ENCODE measurements at places on chromosomes 11 and 22.

DNA sequence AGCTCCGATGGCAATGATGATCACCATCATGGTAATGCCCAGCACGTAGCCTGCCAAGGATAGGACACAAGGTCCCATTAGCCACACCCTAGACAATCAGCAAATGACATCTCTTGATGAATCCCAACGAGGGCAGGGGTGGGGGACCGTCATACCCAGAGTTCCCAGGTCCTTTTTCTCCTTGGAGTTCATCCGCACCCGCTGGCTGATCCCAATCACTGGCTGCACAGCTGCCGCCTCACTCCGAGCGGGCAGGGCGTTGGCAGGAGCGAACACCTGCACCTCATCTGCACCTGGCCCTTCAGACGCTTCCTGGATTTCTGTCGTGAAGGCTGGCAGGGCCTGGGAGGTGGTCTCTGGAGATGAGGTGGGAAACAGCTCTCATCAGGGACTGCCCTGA lies 2.9 kb downstream of the PIK3IP1 start:
- no peak for DNase-seq

GRCh38 chr22:50306753-50307749 lies at the start of gene PLXNB2:
TSS of gene PLXNB2 (minus strand) at chr22:50307646. CDS start at chr22:50290584, 17,062 bp downstream.
- DNase-seq, result peak; percentile 77

DNA sequence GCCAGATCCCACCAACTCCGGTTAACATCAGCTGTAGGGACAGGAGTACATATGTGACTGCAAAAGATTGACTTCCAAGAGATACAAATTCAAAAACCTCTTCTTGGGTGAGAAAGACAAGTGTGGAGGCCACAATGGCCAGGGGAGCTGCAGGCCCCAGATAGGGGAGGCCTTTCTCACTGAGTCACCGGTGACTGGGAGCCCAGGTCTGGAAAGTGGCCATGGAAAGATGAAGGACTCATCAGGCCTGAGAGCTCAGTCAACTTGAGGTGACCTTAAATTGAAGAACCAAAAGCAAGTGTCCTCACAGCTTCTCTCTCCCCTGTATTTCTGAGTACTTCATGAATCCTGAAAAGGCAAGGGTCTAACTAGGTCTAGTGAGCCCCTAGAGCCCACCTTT lies 90.4 kb upstream of the CLPB start:
- DNase-seq, result no peak

DNA sequence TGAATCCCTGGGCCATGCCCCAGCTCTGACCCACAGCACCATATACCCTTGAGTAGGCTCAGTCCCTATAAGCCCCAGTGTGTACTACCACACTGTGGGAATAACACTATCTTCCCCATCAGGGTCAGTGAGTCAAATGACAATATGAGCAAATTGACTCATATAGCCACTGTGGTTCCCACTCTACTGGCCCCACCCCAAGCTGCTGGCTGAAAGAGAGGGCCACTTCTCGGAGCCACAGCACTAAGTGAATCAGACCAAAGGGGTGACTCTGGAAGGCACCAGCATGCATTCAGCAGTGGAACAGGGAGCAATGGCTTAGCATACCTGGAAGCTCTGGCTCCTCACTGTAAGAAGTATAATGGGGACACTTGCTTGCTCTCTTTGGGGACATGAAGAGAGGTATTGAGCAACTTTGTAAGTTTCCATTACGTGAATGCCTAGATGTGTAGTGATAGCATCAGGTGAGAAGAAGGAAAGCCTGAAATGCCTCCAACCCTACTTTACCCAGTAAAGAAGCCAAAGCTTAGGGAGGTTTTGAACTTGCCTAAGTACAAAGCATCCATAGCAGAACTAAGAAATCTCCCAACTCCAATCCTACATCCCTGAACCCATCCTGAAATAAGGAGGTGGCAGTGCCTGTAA lies 13.5 kb downstream of the CD59 start:
- no peak for DNase-seq

DNA sequence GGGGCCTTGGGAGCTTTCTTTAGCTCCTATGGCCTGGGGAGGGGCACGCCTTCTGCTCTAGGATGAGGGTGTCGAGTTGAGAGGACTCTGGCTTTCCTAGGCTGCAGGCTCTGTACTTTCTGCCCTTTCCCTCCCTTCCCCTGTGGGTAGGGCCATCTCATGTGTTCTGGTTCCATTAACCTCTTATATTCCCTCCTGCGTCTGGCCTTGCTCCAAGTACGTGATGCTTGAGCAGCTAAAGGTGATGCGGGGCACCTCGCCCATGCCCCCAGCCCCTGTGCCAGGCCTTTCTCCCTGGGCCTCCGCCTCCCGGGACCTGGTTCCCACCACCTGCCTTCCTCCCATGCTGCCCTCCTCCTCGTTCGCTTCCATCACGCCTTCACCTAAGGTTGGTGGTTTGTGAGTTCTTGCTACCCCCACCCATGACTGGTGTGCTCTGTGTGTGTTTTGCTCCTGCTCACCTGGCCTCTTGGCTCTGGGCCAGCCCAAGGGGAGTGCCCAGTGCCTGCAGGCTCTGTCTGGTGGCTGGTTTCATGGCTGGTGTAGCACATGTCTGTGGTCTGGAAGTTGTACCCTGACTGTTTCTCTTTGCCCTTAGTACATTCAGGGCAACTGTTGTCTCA lies 34.1 kb downstream of the PHLDB1 start:
- no peak for DNase-seq

- DNase-seq, result no peak
Observed at GRCh38 chr22:38403812-38404211, 51.2 kb downstream of the KCNJ4 start.

GRCh38 chr22:22110548-22111266 lies 128.1 kb upstream of the TOP3B start:
- peak; percentile 79 for DNase-seq

- no peak for DNase-seq
Observed at GRCh38 chr22:17152971-17153370, 6.1 kb downstream of the HDHD5 start.

DNA sequence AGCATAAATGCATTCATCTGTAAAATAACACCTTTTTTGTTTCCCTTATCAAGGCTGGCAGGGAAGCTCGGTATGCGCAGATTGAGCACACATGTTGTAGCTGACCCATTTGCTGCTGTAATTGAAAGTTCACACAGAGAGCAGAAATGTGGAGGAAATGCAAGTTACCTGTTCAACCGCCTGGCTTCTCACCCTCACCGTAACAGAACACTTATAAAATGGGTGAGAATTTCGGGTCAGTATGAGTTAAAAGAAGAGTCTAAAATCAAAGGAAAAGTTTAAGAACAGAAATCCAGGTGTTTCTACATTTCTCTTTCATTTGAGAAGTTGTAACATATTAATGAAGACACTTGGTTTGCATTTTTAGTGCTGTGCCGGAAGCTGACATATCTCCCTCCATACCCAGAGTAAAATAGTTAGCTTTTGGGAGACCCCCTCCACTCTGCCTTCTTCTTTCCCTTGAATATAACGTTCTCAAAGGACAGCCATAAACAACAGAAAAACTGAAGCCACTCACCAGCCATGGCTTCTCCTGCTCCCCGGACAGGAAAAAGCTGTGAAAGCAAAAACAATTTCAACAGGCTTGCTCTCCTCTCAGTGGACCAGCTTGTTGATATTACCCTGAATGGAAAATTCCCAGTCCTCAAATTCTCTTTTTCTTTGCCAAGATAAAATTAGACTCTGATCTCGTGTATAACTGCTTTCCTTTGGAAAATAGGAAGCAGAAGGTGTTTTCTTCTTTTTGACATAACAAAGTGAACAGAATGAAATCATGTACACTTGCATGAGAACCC lies at the start of gene CASP12:
Gene CASP12 (minus strand): TSS at position 570 of the 794 bp plus-strand sequence.
- DNase-seq, result peak; percentile 34

- DNase-seq, result no peak
Observed at GRCh38 chr11:129722529-129722928, 93.1 kb upstream of the TMEM45B start.

DNA sequence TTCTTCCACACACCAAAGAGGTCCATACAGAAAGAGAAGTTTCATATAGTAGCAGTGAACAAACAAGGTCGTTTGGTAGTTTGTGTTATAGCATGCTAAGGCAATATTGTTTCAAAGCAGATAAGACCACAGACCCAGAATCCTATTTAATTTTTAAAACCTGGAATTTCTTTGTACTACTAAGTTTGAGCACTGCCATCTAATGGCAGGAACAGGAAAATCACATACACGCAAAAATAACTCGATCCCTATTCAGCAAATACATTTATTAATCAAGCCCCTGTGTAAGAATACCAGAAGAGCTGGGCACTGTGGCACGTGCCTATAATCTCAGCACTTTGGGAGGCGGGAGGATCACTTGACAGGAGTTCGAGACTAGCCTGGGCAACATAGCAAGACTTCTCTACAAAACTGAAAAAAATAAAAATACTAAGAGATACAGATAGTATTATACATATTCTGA lies 2.9 kb upstream of the BTBD10 start:
- DNase-seq, result peak; percentile 62

DNA sequence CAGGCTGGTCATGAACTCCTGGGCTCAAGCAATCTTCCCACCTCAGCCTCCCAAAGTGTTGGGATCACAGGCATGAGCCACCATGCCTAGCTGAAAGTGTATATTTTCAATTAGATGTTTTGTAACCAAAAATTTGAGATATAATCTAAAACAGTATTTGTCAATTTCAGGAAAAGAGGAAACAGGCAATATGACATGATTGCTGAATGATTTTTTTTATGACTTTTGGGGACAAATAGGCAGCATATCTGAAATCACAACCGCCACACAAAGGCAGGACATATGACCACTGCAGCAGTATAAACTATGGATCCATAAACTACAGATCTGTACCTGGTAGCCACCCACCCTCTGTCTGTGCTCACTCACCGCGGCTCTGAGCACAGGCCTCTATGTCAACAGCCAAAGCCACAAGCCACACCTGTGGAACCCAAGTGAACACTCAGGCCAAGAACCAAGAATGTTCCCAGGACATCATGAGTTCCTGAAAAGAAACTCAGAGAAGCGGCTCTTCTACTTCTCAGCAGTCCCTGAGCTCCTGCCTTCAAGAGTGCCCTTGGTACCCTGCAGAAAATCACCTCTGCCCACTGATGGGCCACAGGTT lies 22.5 kb downstream of the PISD start:
- no peak for DNase-seq

- no peak for DNase-seq
Observed at GRCh38 chr11:130214861-130215530, 55.4 kb downstream of the ST14 start.

GRCh38 chr11:123357990-123358827 lies 71.9 kb upstream of the GRAMD1B start:
- peak; percentile 6 for DNase-seq

GRCh38 chr11:75653532-75653931 lies 15.3 kb downstream of the MAP6 start:
- no peak for DNase-seq

GRCh38 chr22:38861927-38862326 lies 10.1 kb downstream of the CBX6 start:
- DNase-seq, result no peak

DNA sequence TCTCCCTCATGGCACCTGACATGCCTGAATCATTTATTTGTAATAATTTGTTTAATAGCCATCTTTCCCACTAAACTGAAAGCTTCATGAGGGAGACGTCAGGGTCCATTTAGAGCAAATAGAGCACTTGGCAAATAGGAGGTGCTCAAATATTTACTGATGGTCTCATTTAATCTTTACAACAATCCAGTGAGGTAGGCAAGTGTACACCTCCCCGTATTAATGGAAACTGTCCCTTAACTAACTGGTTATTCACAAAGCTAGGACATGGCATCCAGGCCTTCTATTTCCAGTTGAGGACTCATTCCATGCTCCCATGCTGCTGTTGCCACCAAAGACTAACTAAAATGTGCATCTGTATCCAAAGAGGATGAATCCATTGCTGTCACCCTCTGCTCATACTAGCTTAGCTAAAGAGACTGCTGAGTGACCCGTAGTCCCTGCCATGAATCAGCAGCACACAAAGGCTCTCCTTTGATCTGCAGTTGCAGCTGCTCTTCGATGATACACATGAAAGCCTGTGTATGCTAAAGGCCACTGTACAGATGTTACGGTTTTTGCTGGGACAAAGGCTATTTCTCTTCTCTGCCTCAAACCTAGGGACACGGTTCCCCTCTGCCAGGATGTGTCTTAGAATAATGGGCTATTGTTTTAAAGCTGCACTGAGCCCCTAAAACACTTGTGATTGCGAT lies 82.6 kb downstream of the RAB30 start:
- DNase-seq, result no peak

DNA sequence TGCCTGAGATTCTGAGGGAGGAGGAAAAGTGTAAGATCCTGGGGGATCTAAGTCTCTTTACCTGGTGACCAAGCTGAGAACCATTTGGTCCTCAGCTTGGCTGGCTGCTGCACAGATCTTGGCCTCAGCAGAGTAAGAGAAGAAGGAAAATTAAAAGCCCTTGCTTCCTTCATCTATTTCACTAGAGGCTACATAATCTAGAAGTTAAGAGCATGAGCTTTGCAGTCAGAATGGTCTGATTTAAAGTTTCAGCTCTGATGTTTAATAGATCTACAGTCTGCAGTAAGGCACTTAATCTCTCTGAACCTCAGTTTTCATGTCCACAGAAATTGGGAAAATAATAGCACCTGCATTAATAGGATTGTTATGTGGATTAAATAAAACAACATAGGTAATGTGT lies 3.1 kb upstream of the ZBTB16 start:
- DNase-seq, result no peak

All from cardiac fibroblast (primary cell).